Right atrium auricular region (tissue), 2 donors: ENCODE measurements at places on chromosomes 12 and 14. TPM values are rescaled to one million over a fixed set of nuclear protein-coding genes. Genes with fewer than 3 reads are reported as not detected.

GRCh38 chr12:58602179-58602578 is 318.1 kb downstream of the LRIG3 start:
- no peak for DNase-seq

Gene TMEM119
- 1.8 TPM for total RNA-seq

- no peak for DNase-seq
Measured at GRCh38 chr14:77306416-77306815, 14.3 kb downstream of the POMT2 start.

GRCh38 chr12:32107359-32108267 is 966 bp downstream of the BICD1 start:
- no peak for DNase-seq

Gene MYF5
- total RNA-seq, result not detected

- DNase-seq, result no peak
Measured at GRCh38 chr14:74563586-74564159, 48.4 kb downstream of the LTBP2 start.

DNA sequence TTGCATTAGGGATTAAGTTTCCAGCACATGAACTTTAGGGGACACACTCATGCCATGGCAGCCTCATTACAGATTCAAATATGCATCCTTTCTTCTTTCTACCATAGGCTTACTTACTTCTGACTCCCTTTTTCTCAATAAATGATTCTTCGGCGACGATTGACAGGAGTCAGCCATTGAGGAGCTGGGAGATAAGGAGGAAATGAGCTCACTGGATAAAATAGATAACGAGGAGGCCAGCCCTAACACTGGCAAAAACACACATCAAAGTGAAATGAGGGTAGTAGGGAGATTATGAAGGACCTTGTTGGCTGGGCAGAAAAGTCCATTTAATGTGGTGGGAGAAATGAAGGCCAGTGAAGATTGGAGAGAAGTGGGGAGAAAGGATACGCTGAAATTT is 172.2 kb downstream of the SLC41A2 start:
- no peak for DNase-seq

- DNase-seq, result no peak
Measured at GRCh38 chr12:122111089-122111641, 32.6 kb downstream of the MLXIP start.

Gene SYCP3
- total RNA-seq, result not detected

GRCh38 chr12:92927055-92927435 is 2.0 kb downstream of the EEA1 start:
- DNase-seq, result no peak

DNA sequence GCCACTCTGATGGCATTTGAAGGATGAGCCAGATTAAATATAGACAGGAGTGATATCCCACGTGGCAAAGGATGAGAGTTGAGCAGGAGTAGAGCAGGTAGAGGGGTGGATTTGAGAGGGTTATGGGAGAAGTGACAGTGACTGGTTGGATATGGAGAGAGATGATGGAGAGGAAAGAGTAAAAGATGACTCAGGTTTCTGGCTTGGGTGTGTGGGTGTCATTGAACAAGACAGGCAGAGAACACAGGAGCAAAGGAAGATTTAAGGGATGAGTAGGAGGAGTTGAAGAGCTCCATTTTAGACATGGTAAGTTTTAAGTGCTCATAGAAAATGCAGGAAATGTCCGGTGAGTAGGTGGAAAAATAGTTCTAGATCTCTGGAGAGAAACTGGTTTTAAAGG is 136.9 kb downstream of the EGLN3 start:
- no peak for DNase-seq

DNA sequence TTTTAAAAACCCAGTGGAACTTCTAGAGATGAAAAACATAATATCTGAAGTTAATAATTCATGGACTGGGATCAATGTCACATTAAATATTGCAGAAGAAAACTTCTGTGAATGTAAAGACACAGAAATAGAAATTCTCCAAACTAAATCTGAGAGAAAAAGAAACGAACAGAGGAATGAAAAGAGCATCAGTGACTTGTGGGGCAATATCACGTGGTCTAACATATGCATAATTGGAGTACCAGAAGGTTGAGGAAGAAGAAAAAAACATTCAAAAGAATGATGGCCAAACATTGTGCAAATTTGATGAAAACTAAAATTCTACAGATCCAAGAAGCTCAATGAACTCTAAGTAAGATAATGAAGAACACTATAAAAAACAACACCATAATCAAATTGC is 130.8 kb downstream of the EFCAB11 start:
- no peak for DNase-seq

DNA sequence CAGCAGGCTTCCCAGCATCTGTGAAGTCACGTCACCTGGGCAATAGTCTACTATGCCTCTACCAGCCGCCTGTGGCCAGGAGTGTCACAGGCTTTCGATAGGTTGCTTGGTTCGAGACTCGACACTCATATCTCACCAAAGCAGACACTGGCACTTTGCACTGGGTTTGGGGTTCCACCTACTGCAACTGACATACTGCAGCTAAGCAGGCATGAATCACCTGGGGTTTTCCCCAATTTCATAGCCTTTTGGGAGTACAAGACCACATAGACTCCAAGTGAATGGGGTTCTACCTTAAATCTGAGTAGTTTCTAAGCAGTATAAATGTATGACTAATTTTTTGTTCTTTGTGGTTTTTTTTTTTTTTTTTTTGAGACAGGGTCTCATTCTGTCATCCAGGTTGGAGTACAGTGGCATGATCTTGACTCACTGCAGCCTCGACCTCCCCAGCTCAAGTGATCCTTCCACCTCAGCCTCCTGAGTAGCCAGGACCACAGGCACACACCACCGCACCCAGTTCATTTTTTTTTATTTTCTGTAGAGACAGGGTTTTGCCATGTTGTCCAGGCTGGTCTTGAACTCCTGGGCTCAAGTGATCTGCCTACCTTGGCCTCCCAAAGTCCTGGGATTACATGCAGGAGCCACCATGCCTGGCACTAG is 32.1 kb downstream of the DMAC2L start:
- DNase-seq, result no peak

Gene SERPINA5
- 3.3 TPM for total RNA-seq

DNA sequence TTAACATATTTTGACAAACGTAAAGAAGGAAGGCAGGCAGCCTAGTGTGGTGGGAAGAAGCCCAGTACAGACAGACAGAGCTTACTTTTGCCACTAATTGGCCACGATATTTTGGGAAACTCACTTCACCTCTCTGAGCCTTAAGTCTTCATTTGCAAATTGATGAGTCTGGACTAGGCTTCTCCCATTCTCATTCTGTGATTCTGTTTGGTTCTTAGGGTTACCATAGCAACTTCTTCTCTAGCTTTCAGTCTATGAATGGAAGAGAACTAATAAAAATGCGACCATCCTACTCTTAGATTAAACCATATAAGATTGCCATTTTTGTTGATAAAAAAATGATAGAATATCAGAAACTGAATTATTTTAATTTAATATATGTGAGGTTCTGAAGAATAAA is 210.5 kb downstream of the SNAPC1 start:
- no peak for DNase-seq

Gene OTX2
- total RNA-seq, result not detected

Gene BEGAIN
- 5.7 TPM for total RNA-seq

Gene NPAS3
- 1.3 TPM for total RNA-seq

- DNase-seq, result no peak
Measured at GRCh38 chr12:102958073-102958829, 777 bp downstream of the ASCL1 start.

GRCh38 chr12:52766351-52767019 is 10.7 kb downstream of the KRT76 start:
- DNase-seq, result no peak

GRCh38 chr12:64419696-64420095 is 15.5 kb downstream of the XPOT start:
- DNase-seq, result no peak

- DNase-seq, result no peak
Measured at GRCh38 chr12:101901777-101902176, 24.4 kb downstream of the DRAM1 start.

GRCh38 chr12:94872007-94872653 is 131.4 kb downstream of the NDUFA12 start:
- DNase-seq, result no peak

DNA sequence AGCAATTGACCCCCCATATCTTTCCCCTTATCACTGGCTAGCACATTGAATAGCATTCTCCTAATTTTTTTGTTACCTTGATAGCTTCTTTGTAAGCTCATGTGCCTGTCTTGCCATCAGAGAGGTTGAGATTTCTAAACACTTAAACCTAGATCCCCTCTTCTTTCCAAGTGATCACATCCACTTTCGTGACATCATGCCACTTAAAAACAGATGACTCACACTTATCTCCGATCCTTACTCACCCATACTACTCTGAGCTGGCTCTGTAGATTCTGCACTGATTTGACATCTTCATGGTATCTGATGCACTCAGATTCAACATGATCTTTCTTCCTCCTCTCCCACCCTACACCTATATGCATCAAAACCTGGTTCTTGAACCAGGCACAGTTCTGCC is 10.5 kb downstream of the GPR137C start:
- DNase-seq, result no peak

- DNase-seq, result no peak
Measured at GRCh38 chr14:35963209-35963608, 137.1 kb downstream of the BRMS1L start.

GRCh38 chr12:125650587-125650986 is 585.4 kb downstream of the AACS start:
- DNase-seq, result no peak

- DNase-seq, result no peak
Measured at GRCh38 chr12:4809013-4809448, 88.8 kb downstream of the GALNT8 start.

Gene CPNE6
- 0.24 TPM for total RNA-seq

Gene SRGAP1
- 1.4 TPM for total RNA-seq

GRCh38 chr14:69715725-69716477 is 51.0 kb upstream of the SRSF5 start:
- peak; percentile 81 for DNase-seq

GRCh38 chr12:6539707-6540134 is 5.4 kb downstream of the GAPDH start:
- DNase-seq, result no peak

- DNase-seq, result no peak
Measured at GRCh38 chr14:32021341-32021740, 55.8 kb upstream of the ARHGAP5 start.

Gene IL22
- not detected for total RNA-seq

GRCh38 chr12:95216711-95217376 is 423 bp downstream of the FGD6 start:
- peak; percentile 65 for DNase-seq

GRCh38 chr14:101986953-101987352 is 22.6 kb downstream of the DYNC1H1 start:
- DNase-seq, result no peak

DNA sequence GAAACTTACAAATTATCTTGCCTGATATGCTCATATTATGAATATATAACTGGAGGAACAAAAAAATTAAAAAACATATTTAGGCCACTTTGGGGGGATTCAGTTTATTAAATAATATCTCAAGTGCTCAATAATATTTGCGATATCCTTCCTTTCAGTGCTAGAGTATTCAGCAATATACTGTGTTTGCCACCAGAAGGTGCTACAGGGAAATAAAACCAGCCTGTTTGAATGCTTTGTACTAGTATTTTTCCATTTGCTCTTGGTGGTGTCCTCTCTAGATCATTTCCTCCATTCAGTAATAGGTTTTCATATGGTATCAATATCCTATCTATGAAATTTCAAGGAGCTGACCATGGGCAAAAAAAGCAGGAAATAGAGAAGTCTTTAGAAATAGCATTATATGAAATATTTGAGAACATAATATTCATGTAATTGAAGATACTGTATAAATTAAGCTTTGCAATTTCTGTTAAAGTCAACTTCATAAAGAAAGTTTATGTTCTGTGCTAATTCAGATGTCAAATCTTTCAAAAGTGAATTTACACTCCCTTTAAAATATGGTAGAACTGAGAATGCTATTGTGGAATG is 106.2 kb upstream of the NAV3 start:
- no peak for DNase-seq

DNA sequence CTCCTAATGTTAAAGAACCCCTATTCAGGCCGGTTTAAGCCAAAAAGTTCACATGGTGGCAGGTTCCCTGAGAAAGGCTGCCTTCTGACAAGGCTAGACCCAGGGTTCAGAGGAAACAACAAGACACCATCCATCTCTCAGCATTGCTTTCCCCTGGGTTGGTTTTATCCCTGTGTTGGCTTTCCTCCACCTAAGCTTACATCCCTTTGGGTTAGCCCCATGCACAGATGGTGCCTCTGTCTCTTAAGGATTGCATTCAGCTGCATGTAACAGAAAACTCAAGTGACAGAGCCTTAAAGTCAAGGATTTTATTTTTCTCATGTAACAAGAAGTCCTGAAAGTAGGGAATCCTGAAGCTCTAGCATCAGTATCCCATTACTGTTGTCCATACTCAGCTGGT is 42.8 kb upstream of the RIN3 start:
- DNase-seq, result no peak

- DNase-seq, result no peak
Measured at GRCh38 chr12:128467882-128468281, 200.9 kb downstream of the TMEM132C start.

Gene IQSEC3
- 0.67 TPM for total RNA-seq

- no peak for DNase-seq
Measured at GRCh38 chr14:94671870-94672444, 59.8 kb downstream of the SERPINA3 start.

Gene SDS
- total RNA-seq, result not detected

GRCh38 chr14:59316151-59316830 is 127.8 kb downstream of the DAAM1 start:
- no peak for DNase-seq

DNA sequence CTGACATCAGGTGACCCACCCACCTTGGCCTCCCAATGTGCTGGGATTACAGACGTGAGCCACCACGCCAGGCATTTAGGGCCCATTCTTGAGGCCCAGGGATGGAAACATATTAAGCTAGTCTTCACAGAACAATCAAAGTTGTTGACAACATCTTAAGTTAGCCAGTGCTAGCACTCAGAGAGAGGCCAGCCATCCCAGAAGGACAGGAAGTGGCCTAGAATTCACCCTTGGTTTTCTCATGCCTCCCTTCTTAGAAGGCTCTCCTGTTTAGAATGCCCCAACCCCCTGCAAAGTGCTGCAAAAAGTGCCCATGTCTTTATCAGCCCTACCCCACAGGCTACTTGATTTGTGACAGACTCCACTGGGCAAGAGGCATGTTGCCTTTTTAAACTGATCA is 12.1 kb upstream of the OR6J1 start:
- no peak for DNase-seq

GRCh38 chr14:74978416-74978947 is 23.1 kb upstream of the PGF start:
- no peak for DNase-seq

DNA sequence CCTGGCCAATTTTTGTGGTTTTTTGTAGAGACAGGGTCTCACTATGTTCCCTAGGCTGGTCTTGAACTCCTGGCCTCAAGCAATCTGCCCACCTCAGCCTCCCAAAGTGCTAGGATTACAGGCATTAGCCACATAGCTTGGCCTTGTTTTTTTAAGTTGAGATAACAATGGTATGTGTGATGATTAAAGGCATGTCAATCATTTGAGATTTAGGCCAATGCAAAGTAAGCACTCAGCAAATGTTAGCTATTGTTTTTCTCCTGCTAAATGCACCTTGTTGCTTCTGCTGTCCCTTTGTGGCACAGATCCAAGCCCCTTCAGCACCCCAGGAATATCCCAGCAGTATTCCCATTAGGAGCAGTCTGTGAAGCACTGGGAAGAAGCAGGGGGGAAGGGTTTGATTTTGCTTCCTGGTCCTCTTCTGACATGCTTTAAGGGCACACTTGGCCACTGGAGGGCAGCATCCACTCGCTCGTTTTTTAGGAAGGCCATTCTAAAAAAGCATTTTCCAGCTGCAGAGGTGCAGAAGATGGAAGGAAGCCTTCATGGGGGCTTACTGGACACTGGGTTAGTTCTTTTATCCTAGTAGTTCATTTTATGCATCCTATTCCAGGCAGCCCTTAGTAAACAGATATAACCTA is 70.2 kb upstream of the ZFP36L1 start:
- DNase-seq, result peak; percentile 79

Gene UTP20
- 5.8 TPM for total RNA-seq
